ENCODE measurements at places on chromosomes 5 and 9.

DNA sequence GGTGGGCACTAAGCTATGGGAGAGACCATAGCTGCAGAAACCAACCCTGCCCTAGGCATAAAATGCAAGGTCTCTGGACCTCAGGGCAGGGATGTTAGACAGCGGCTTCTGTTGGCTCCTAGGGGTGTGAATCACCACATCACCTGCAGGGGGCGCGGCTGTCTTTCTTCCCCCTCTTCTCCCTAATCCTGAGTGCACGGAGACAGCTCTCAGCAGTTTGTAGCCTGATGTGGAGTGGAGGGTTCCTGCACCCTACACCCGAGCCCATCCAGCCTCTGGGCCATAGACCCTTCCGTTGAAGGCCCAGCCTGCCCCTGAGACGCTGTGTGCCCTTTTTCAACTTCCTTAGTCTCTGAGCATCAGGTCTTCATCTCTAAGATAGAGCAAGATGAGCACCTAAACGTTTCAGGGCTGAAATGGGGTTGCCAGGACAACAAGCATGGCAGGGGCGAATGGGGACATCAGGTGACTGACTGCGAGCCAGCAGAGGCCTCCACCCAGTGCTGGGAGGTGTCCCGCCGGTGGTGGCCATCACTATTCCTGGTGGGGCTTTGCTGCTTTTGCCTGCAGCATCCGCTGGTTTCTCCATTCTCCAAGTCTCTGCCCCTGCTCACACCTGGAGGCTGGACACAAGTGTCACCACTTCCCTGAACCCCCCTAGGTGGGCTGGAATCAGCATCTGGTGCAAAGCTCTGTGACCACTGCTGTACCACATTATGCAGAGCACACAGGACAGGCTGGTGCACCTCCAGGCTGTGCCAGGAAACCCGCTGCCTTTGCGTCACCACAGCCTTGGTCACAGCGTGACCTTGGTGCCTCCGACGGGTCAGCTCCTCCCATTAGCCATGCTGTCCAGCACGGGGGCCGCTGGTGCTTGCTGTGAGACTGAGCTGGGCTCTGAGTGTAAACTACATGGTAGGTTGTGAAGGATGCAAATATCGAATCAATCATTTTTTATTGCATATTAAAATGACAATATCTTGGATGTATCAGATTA lies 2.5 kb upstream of the SEC16A start:
- peak; percentile 62 for DNase-seq

DNA sequence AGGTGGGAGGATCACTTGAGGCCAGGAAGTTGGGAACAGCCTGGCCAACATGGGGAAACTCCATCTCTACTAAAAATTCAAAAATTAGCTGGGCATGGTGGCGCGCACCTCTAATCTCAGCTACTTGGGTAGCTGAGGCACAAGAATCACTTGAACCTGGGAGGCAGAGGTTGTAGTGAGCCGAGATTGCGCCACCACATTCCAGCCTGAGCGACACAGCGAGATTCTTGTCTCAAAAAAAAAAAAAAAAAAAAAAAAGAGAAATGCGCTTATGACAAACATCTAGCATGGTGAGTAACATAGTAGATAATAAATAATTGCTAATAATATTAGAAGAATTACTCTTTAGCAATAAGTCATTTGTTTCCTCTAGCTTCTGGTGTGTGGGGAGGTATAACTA lies 25.9 kb downstream of the RUSC2 start:
- no peak for DNase-seq

DNA sequence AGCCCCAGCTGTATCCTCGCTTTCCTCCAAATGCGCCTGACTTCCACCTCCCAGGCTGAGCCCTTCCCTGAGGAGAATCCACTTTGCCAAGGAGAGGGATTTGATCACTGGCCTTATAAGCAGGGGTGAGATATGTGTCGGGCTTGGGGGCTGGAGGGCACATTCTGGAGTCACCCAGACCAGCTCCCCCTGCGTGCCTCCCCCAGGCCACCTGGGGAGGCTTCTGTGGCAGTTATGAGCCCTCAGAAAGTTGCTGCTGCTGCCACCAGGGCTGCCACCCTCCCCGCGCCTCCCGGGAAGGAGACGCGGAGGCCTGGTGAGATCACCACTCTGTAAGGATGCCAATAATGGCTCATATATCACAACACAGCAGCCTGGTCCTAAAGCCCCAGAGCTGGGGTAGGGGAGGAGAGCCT lies 211.5 kb downstream of the PAPPA start:
- DNase-seq: peak; percentile 55

DNA sequence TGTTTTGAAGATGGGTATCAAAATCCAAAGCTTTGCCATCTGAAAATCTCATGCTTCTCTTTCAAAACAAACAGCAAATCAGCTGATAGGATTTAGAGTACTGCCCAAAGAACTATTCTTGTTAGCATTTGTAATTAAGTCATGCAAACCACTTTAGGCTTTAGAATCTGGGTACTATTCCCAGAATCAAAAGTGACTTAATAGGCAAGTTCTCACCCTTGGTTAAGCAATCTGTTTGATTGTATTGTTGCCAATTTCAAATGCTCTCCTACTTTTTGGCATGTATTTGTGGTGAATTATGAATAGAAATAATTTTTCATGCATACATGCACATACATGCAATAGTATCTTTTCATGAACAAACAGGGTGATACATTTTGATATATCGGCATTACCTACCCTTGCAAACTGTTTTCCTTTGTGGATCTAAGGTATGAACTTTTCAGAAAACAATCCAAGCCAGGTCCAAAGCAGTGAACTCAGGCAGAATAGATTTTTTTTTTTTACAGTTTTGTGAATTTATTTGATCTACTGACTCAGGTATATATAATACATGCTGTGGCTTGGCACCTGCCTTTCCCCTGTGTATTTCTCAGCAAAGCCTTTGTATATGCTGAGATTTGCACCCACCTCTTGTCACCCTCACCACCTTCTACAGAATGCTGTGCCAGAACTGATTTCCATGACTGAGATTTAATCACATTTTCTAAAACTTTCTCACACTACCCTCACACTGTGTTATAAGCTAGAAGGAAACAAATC lies 9.0 kb downstream of the IL33 start:
- no peak for DNase-seq

DNA sequence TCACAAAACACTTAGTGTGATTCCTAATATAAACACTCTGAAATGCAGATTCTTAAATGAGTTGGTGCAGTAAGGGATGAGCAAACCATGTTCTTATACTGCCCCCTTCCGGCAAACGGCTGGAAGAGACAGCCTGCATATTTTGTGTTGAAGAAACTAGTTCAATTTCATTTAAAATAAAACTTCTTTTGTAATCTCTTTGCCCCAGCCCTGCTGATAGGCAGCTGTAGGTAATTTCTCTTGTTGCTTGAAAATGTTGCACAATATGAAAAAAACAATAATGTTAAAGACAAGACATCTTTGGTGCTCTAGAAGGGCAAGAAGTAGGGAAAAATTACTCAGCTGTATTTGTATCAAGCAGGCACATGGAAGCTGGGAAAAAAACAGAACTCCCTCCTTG lies 89.7 kb upstream of the CCNG1 start:
- DNase-seq: peak; percentile 38

DNA sequence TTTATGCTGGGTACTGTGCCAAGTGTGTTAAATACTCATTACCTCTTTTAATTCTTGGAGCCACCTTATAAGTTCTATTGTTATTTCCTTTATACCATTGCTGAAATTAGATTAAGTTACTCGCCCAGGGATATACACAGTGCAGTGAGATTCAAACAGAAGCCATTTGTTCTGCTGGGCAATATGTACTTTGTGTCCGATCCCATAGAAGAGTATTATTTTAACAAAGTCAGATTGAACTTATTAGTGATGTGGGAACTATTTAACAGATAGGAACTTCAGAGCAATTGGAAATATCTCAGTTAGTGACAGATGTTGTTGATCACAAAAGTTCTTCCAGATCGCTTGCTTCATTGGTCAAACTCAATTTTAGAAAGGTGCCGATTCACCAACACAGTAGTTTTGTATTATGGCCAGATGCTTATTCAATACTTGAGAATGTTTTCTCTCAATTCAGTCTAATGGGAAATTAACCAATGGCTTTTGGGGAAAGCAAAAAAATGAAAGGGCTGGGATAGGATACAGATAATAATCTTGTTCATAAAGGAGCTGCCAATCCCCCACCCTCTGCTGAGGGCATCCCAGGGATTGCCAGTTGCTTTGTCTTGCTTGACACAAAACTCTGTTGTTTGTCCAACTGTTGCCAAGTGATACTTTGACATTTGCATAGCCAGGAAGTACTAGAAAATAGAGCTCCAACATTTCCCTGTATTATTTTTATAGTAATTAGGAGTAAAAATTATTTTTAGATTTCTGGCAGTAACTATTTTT lies 94.8 kb upstream of the SEMA6A start:
- DNase-seq: no peak

- DNase-seq: no peak
Measured at GRCh38 chr9:37037503-37038301, 3.6 kb upstream of the PAX5 start.

- no peak for DNase-seq
Measured at GRCh38 chr9:89879276-89879675, 274.5 kb downstream of the GADD45G start.

- no peak for DNase-seq
Measured at GRCh38 chr5:117731446-117731845, 1156.8 kb upstream of the SEMA6A start.

DNA sequence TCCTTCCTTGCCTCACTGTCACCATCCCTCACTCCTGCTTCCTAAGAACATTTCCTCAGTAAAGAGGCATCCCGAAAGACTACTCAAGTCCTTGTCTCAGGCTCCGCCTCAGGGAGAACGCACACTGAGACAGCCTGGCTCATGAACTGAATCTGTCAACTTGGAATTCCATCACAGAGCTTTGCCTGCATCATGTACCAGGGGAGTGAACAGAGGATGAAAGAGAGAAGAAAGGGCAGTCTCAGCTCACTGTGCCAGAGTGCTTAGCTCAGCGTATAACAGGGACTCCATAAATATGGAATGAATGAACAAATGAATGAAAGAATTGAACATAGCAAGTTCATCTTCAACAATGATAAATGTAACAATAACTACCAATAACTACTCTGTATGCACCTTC lies 68.7 kb upstream of the SLC1A3 start:
- DNase-seq: no peak

DNA sequence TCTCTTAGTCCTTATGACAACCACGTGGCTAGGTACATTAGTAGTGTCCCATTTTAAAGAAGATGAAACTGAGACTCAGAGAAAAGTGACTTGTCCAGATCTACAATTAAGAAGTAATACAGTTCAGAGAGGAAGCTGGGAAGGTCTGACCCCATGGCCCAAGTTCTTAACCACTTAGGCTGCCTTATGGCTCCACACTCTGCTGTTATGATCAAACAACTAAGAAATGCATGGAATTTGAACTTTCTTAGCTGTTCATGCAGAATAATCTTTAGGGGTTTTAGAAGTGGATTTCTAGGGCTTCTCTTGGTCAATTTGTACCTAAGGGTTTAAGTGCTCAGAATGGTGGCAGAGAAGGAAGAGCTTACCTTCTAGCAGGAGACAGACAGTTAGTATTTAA lies 128.0 kb upstream of the MSX2 start:
- no peak for DNase-seq

GRCh38 chr5:74028976-74029375 lies 403.0 kb downstream of the ARHGEF28 start:
- no peak for DNase-seq

DNA sequence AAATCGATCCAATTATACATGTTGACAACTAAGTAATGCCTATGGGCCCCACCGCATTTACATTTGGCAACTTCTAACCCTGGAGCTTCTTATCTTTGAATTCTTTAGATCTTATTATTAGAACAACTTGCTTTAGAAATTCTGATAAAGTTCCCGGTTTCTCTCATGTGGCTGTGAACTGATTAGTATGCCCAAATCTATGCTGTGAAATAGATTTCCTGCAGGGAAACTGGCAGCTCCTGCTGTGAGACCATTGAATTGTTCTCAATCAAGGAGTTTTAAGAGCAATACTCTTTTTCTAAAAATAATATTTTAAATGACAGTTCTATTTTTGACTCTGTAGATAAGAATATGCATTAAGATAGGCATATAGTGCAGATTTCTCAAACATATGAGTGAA lies 177.5 kb downstream of the GABRB2 start:
- DNase-seq: no peak

DNA sequence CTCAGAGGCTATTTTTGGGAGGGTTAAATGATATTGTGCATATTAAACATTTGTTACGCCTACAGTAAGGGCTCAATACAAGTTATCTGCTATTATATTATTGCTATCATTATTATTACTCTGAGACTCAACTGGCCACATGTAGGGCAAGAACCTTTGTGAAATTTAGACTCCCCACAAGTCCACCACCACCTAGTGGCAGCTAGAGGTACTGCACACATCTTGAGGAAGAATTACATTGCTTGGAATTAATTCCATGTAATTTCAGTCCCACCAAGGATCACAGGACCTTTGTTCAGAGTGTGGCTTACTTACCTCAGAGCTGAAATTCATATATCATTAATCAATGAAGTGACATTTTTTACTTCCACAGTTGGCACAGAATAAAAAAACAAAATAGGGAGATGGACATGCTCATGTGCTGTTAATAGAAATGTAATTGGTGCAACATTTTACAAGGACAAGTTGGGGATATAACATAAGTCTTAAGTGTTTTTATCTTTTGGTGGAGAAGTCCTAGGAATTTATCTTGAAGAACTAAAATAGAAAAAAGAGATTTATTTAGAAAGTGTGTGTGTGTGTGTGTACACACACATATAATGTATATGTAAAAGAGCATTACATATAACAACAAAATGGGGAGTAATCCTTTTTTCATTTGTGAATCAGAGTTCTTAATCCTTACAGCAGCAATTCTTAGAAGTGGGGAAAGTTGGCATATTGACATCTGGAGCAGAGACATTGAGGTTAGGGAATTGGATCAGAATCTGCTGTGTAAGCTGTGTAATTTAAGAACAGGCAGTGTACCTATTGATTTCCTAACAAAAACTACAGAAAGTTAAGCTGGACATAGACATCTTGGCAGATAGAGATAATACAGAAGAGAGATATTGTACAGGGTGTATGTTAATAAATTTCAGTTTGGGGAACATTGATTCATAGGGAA lies 11.2 kb downstream of the MSANTD3 start:
- peak; percentile 74 for DNase-seq

DNA sequence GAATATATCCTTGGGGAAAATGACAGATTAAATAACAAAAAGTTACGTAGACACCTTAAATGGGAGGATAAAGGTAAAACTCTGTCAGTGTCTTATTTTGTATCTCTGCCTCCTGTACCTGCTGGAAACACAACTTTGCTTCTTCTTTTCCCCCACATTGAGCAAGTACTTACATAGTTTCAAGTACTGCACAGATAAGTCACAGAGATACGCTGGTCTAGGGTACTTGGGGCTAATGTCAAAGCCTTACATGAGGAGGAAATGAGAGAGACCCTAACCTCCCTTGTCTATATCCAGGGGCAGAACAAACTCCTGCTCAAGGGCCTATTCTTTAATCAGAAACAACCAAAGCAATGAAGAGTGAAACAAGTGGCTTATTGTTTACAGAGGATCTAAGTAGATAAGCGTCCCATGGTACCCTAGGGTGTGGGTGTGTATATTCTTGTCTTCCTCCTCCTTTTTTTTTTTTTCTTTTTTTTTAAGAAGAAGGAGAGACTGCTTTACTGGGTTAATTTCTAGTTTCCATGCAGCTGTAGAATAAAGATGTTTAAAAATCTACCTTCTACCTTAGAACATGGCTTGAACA lies 43.1 kb downstream of the ELL2 start:
- DNase-seq: no peak

All from HFFc6 (cell line).